ENCODE measurements at places on chromosomes 3 and 15.

DNA sequence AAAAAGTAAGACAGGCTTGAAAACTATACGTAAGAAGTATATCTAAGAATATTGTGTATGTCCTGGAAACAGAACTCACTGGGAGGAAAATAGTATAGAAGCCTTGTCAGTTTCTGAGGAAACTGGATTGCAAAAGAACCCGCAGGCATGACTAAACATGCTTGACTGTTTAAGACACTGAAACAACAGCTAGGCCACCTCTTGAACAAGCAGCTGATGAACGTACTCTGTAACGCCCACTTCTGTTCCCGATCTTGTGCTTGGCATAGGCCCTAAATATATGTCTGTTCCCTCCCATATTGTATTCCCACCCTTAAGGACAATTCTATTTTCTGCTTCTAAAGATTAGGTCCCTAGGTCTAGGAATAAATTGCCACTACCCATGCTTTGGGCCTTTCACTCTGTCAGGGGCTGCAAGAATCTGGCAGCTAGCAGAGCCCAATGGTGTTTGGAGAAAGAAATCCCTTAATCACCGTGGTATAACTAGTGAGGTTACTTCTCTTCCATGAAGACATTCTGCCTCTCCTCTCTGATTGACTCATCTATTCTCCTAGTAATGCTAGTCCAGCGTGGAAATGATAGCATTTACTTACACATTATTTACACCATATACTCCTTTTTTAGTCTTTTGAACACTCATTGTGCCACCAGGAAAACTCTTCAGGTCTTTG is 46.2 kb downstream of the CD200 start:
- DNase-seq = peak; percentile 76

GRCh38 chr3:27454914-27455313 is 29.3 kb downstream of the SLC4A7 start:
- no peak for DNase-seq

- DNase-seq = no peak
Observed at GRCh38 chr15:49860101-49860500, 239.3 kb downstream of the DTWD1 start.

GRCh38 chr3:146715170-146715569 is 110.0 kb upstream of the PLSCR5 start:
- no peak for DNase-seq

GRCh38 chr3:11544412-11545181 is 99.1 kb downstream of the VGLL4 start:
- DNase-seq = peak; percentile 50

- DNase-seq = peak; percentile 84
Observed at GRCh38 chr3:69120879-69121464, 1.4 kb downstream of the LMOD3 start.

DNA sequence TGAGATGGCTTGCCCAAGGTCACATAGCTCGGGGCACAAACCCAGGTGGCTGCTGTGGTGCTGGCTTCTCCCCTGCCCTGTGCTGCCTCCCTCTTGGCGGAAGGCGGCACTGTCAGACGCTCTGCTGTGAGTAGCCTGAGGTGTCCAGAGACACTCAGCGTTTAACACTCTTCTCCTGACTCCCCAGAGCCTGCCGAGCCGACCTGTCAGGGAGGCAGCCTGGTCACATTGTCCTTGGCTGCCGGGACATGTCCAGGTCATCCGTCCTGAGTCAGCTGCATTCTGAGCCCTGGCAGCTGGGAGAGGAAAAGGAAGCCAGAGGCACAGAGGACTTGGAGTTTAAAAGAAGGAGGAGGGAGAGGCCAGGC is 4.7 kb downstream of the LMAN1L start:
- DNase-seq = no peak

DNA sequence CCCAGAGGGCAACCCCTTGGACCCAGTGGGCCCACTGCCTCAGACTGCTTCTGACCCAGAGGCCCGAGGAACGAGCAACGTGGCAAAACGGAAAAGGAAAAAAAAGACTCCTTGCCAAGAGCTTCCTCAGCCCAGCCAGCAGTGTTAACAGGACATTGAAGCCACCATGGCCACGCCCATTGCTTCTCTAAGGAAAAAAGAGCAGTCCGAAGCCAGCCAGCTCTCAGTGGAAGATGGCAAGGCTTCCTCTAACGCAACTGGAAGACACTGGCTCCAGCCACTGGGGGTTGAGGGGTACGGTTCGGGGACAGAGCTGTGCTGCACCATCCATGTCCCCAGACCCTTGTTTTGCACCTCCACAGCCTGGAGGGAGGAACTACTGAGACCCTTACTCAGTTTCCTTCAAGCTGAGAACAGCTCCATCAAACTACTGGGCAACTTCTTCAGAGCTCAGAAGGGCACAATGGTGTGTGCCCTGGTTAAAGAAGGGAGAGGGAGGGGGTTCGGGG is 10.7 kb downstream of the BMF start:
- peak; percentile 85 for DNase-seq

DNA sequence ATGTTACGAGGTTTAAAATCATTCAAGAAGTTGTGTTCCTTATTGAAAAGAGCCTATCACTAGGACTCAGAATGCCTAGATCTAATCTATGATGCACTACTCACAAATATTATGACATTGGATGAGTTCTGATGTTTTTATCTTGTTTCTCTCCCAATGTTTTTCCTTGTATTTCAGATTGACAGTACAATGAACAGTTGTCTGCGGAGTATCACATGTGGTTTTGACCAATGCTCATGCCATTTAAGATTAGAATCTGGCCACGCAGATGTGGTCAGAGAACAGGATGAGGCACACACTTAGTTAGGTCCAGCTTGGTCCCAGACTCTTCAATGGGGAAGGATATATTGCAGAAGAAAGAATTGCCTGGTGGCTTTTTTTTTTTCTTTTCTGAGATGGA is 25.6 kb upstream of the CCDC50 start:
- DNase-seq = no peak

GRCh38 chr3:171251835-171252234 is 208.4 kb downstream of the TNIK start:
- DNase-seq = peak; percentile 49

GRCh38 chr15:90442423-90442822 is 54.4 kb downstream of the IQGAP1 start:
- no peak for DNase-seq

GRCh38 chr3:79767905-79768267 is at the start of gene ROBO1:
TSS of gene ROBO1 (minus strand) at chr3:79767998.
- DNase-seq = no peak

DNA sequence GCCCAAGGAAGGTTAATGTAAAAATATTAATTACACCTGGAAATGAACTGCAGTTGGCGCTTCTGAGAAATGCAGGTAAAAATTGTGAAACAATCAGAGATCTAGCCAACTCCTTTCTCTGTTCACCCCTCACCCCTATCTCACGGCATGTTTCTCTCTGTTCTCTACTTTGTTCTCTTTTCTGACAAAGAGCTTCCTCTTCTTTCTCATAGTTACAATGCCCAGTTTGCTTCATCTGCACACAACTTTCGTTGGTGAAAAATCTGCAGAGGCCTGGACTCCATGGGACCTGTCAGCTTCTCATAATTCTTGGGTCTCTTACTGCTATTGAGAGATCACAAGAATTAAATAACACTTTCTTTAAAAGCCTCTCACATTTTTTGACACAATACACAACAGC is 212.9 kb upstream of the LRRN1 start:
- peak; percentile 18 for DNase-seq

DNA sequence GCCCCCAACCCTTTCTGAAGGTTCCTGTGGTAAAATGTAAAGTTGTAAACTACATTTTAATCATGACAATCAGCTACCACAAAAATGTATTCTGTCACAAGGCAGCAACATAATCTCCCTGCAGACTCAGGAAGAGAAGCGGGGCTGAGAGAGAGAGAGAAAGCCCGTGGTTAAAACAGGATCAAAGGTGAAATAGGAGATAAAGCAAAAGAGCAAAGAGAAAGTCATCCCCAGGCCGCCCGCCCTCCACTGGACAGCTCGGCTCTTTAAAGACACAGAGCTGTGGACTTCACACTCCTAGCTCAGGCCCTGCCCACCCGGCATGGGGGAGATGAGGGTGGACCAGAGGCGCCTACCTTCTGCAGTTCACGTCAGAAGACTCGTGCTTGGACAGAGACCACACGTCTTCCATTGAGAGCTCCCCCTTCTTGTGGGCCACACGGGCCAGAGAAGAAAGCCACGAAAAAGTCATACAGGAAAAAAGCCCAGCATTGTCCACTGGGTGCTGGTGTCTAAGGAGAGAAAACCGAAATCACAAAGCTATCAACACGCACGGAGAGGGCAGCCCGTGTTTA is 29.4 kb downstream of the ABCC5 start:
- DNase-seq = peak; percentile 65

DNA sequence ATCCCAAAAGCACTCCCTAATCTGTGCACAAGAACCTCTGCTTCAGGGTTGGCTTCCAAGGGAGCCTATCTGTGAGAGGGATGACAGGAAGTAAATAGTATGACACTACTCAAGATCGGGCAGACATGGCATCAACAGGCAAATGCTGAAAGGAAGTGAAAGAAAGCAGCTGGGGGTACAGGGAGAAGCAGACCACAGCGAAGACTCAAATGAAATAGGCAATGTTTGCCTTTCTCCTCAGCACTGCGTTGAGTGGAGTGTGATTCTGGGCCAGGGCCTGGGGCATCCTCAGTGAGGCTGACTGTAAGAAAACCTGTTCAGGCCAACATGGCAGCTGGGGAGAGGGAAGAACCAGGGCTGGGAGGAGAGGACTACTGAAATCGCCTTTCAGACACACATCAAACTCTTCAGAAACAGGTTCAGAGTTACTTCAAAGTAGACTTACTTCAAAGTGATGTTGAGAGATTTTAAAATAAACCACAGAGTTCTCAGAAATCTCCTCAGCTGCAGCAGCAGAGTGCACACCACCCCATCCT is 96.6 kb downstream of the SLC9A9 start:
- no peak for DNase-seq

DNA sequence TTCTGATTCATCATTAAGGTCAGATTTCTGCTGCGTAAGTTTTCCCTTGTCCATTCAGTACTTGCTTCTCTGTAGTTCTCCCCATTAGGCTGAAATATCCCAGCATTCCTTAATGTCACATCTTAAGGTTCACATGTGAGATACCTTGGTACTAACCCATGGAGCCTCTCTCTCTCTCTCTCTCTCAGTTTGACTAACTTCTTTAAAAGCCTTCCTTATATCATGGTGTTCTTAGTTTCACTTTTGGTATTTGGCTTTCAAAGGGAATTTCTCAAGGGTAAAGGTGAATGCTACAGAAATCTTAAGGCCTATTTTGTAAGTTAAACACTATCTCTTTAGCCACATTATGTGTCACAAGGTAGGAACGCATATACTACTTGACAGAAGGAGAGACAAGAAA is 427.3 kb upstream of the ZNF717 start:
- no peak for DNase-seq

DNA sequence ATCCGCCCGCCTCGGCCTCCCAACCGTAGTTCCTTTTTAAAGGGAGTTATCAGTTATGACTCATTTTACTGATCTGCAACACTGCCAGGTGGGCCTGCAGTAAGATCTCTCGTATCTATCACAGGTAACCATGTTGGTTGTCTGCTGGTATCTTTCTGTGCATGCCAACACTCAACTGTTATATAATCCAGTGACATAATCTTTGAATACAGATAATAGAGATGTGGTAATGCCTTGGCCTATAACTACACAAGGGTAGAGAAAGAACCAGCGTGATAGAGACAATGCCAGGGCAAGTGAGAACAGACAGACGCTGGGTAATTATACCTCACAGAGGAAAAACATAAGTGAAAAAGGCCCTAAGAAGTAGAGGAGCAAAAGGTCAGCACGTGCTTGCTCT is 11.0 kb upstream of the ARPP19 start:
- no peak for DNase-seq

- no peak for DNase-seq
Observed at GRCh38 chr3:141776885-141777284, 13.7 kb downstream of the GRK7 start.

GRCh38 chr3:161224786-161225185 is 3.7 kb downstream of the NMD3 start:
- no peak for DNase-seq

- DNase-seq = no peak
Observed at GRCh38 chr3:40287248-40287647, 22.3 kb upstream of the EIF1B start.

DNA sequence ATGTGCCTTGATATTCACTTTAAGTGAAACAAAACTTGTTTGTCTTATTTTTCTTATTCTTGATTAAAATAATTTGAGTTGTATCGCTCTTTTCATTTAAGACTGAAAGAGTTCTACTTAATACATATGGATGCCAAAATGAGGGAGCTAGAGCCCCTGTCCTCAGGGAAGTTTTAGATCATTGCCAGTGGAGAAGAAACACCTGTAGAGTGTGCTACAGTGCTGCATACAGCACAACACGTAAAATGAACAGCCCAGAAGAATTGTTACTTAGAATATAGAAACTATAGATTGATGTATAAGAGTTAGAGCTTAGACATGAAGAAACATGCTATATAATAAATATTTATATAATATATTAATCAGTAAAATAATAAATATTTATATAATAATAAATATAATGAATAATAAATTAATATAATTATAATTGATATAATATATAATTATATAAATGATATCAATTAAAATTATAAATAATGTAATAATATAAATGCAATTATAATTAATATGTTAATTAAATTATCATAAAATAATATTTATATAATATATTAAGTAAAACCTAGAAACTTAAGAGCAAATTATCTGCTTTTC is 1234.7 kb downstream of the ROBO2 start:
- no peak for DNase-seq

DNA sequence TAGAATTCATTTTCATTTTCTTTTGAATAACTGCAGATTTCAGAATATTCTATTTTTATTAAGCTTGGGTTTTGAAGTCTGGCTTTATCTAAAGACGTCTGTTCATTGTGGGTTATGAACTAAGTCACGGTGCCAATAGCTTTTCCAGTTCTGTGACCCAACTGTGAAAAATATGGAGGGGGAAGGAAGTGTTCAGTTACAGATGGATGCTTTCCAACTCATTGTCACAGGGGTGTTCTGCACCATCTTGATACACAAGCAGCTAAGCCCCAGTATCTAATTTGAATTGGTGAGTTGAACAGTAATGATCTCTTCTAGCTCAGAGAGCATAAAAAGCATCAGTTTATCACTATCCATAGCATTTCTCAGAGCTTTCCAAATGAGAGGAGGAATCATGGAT is 710.6 kb downstream of the EDEM1 start:
- no peak for DNase-seq
